ENCODE measurements at places on chromosomes 6 and 20.
A peak's percentile ranks its signal among the peaks of the same experiment; 100 is the strongest.

DNA sequence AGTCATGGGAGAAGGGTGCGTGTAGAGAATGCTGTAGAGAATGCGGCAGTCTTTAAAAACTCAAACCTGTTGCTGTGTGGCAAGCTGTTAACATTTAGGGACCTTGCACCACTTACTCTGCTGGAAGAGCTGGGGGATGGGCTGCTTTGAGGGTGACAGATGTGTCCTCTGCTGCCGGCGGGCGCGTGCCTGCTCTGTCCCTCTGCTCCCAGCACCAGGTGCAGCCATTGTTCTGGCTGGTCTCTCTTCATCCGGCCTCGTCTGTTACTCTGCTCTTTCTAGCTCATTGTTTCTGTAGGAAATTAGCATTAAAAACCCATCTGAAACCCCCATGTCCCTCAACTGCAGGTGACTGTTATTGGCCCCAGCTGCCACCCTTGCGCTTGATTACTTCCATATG is 78.5 kb downstream of the CBFA2T2 start:
- DNase-seq = peak; percentile 96

DNA sequence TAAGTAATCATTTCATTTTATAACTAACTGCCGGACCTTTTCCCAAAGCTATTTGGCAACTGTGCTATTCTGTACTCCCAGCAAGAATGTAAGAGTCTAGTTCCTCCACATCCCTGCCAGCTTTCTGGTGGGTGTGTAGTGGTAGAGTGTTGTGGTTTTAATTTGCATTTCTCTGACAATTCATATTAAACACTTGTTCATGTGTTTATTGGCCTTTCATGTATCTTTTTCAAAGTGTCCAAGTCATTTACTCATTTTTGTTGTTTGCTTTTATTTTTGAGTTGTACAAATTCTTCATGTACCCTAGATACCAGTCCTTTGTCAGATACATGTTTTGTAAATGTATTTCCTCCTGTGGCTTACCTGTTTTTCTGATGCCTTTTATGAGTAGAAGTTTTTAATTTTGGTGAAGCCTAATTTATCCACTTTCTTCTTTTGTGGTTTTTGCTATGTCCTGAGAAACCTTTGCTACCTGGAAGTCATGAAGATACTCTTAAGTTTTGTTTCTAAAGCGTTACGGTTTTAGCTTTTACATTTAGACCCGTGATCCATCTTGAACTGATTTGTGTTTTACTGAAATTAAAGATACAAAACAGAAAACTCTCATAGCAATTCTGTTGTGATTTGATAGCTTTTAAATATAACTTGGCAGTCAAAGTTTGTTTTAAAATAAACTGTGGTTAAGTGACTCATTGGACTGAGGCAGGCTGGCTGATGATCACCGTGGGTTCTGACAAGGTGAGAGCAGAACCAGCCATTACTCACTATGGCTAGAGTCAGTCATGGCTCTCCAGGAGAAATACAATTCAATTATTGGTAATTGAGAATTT is 8.0 kb downstream of the MYLIP start:
- DNase-seq = no peak

GRCh38 chr20:37234254-37234581 is 27.4 kb downstream of the GHRH start:
- no peak for DNase-seq

DNA sequence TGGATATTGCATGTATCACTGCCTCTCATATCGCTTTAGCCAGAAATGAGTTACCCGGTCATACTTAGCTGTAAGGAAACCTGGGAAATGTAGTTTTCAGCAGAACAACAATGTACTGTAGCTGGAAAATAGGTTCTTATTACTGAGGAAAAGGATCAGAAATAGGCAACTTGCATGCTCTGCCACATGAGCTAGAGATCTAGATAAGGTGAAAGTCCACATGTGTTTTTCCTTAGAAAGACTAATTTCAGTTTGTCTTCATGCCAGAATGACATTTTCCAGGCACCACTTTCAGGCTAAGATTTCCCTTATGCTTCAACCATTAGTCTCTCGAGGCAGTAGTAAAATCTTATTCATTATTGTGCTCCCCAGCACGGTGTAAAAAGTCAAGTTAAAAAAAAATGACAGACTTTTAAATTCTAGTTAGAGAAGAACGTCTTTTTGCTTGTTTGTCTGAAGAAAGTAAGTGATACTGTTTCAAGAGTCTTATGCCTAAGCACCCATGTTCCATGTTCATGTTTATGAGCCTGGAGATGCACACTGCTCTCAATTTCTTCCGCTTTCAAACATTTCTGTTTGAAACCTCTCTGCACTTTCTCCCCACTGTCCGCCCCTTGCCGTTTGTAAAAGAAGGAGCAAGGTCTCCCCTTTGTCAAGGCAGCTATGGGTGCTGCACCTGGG is 67.6 kb downstream of the ZNF831 start:
- DNase-seq = no peak

DNA sequence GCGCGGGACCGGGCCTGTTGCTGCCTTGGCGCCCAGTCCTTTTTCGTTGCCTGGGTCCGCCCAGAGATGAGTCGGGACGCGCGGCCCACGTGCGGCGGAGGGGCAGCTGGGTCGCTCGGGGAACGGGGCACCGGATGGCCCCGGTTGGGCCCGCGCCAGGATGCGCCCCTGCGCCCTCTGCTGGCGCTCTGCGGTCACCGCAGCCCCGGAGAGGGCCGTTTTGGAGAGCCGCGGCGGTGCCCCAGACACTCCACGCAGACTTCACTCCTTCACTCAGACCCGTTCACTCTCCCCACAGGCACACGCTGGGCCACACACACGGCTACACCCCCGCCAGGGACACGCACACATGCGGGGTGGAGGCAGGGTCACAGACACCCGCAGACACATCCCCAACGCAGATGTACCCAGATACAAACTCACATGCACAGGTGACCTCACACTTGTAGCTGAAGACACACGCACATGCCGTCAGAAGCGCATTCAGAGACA is 38.8 kb downstream of the SRC start:
- DNase-seq = no peak

GRCh38 chr6:20919677-20920385 is 385.6 kb downstream of the CDKAL1 start:
- no peak for DNase-seq

DNA sequence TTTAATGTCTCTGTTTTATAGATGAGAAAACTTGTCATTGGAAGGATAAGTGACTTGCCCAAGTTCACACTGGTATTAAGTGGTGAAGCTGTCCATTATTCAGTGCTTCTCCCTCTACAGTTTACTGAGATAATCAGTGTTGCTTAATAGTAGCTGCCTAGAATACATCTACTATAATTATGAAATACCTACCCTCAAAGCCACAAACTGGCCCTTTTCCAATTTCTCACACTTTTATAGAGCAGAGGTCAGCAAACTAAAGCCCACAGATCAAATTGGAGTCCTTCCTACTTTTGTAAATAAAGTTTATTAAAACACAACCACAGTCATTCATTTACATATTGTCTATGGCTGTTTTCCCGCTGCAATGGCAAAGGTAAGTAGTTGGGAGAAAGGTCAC is 73.5 kb downstream of the EYS start:
- DNase-seq = no peak

- DNase-seq = no peak
Observed at GRCh38 chr20:11447371-11448100, 470.2 kb upstream of the BTBD3 start.
